ENCODE measurements at places on chromosomes 3 and 15.

- no peak for DNase-seq
Measured at GRCh38 chr3:187673012-187673411, 2.8 kb upstream of the SST start.

DNA sequence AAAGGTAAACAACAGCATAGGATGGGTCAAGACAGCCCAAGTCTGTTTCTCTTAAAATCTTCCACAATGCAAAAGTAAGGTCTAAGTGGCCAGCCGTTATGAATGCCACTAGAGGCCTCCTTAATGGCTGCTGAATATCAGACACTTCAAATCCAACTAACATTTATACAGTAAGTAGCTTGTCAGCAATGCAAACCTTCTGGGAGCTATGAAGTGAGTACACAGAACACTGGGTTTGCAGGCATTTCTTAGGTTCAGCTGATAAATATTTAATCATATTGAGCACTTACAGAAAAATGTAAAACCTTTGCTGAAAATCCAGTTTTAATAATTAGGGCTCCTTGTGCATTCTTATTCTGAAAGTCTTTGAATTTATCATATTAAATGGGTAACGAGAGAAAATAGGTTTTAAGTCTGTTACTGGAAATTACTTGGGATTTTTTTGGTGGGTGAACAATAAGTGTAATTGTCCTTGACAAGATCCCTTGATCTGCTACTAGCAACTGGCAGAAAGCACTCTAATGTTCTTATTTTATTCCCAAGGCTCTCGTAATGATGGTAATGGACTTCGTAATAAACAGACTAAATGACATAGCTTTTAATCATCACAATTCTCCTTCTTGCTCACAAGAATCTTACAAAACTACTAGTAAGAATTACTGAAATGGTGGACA, 141.7 kb upstream of the GPR149 start:
- DNase-seq: no peak

- no peak for DNase-seq
Measured at GRCh38 chr3:135268941-135269532, 474.0 kb downstream of the EPHB1 start.

DNA sequence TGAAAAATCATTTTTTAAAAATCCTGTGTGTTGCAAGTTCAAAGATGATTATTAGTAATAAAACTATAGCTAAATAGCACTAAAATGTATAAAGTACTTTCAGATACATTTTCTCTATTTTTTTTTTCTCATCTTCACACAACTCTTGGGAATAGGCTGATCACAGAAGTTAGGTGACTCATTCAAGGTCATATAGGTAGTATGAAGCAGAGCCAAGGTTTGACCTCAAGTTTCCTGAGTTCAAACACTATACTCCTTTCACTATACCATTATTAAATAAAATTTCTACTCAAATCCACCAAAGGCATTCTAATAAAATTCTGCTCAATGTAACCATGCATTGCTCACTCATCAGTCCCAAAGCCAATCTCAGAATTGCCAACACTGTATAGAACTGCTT, 21.3 kb downstream of the FRMD5 start:
- no peak for DNase-seq

- DNase-seq: no peak
Measured at GRCh38 chr3:58766587-58767282, 100.2 kb upstream of the FAM3D start.

DNA sequence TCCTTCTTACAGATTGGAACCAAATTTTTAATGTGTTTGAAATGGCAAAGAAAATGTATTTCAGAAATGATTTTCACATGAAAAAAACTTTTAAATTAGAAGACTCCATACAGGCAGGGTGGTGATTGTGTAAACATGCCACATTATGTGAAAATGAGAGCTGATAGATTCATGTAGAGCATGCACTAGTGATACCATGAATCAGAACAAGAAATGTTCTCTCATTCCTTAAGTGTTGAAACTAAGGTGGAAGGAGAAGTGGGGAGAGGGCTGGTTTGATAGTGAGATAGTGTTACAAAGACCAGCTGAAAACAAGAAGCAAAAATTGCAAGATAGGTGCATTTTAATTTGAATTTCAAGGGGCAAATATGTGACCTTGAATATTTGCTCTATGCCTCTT, 100.3 kb downstream of the CCNL1 start:
- DNase-seq: no peak

DNA sequence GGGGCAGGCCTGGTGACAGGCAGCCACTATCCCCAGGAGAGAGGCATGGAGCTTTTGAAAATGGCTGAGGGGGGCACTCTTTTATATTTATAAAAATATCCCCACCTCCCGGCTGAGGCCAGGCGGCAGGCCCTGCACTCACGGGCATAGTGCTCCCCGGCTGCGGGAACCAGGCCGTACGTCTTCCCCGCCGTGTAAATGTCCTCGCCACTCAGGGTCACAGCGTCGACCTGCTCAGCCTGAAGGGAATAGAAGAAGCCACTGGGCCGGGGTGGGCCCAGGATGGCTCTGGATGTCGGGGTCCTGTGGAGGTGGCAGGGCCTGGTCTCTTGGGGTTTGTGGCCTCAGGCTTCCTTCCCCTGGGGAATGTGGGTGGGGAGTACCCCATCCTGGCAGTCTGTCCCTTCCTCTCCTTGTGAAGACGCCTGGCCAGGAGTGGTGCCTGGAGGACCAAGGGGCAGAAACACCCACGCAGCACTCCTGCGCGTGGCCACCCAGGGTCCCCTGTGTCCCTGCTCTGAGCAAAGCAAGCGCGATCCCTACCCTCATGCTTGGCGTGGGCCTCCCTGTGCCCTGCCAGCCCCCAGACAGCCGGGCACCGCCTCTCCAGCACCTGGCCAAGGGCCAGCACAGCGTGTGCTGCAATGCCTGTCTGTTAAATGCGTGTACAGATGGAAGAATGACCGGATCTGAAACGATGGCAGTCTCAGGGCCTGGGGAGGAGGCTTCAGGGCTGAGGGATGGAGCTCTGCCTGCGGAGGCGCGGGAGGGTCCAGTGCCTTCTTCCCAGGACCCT, 18.9 kb downstream of the MELTF start:
- DNase-seq: no peak

GRCh38 chr15:47184003-47184907, 533.0 kb upstream of the SEMA6D start:
- DNase-seq: peak; percentile 74

DNA sequence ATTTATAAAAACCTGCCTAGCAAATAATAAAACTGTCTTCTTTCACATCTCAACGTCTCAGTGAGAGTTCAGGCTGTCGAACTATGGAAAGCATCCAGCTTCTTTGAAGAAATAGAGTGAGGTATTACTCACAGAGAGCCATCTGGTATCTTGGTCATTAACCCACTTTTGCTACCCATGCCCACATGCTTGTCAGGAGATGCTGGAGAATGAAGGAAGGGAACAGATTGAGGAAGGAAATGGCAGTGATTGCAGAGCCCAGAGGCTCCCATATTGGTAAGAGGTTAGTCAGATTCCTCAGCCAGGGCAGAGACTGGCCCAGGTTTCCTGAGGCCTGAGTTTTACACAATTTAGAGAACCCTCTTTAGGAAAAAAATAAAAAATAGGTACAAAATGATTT, 119.1 kb downstream of the B3GALNT1 start:
- DNase-seq: no peak

GRCh38 chr3:62631488-62631887, 243.7 kb downstream of the CADPS start:
- DNase-seq: no peak

GRCh38 chr3:149663966-149664365, 6.1 kb upstream of the WWTR1 start:
- DNase-seq: no peak

DNA sequence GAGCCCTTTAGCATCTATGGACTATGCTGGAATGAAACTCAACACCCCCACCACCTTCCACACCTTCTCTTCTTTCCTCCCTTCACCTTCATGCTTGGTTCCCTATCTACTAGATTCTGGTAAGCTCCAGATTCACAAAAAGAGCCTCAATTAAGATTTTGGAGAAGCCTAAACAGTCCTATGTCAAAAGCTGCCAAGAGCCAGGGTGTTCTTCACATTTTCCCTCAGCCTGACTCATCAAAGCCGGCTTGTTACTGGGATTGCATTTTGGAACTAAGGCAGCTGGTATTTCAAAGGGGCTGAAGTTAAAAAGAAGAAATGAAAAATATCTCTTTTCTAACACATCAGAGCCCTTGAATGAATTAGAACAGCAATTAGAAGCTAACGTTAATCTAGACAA, 247.7 kb downstream of the MYRIP start:
- DNase-seq: no peak

DNA sequence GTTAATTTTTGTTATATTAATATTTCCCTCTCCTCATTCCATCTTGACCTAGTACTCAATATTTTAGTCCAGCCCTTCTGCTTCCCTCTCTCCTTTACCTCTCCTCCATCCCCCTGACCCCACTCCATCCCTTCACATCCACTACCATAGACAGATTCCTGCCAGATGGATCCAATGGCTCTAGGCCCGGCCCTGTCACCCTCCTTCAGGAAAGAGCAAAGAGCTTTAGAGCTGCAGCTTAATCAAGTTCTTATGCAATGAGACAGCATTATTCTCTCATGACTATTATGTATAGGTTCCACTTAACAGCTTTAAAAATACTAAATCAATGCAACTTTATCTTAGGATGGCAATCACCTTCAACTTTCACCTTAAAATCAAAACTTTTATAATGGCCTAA, 200.7 kb upstream of the TTC14 start:
- no peak for DNase-seq

GRCh38 chr3:133831966-133832801, 26.6 kb downstream of the SRPRB start:
- peak; percentile 25 for DNase-seq

DNA sequence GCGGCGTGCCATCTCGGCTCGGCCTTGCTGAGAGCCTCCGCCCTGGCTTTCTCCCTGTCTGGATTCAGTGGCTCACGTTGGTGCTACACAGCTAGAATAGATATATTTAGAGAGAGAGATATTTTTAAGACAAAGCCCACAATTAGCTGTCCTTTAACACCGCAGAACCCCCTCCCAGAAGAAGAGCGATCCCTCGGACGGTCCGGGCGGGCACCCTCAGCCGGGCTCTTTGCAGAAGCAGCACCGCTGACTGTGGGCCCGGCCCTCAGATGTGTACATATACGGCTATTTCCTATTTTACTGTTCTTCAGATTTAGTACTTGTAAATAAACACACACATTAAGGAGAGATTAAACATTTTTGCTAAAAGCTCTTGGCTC, 54.1 kb downstream of the PLXNA1 start:
- no peak for DNase-seq

DNA sequence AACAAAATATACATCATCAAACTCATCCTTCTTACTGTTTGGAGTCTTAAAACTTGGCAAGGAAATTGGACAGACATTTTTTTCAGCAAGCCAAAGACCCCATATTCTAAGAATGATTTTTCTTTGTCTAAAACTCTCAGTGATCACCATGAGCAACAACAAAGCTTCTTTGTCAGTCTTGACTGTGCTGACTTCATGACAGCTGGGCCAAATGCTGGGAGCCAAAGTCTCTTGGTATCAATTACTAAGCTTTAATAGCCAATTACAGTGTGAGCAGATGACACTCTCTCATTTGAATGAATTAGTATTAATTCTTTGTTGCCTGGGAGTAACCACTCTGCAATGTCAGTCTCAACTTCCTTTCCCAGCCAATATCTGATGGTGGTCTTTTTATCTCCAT, 48.1 kb upstream of the GK5 start:
- DNase-seq: no peak

DNA sequence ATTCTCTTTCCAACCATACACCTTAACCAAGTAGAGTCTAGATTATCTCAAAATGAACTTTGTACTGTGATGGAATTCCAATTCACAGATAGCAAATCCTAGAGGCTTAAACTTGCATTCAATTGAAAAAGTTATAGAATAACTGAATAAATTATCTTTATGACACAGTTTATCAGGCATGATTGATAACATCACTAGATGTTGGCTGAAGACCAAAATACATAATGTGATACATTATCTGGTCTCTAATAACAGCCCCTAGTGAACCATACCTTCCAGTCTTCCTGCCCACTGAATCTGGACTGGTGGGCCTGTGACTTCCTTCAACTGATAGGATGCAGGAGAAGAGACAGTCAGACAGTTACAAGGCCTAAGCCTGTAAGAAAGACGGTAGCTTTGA, 165.2 kb upstream of the CMC1 start:
- DNase-seq: no peak

GRCh38 chr3:81871358-81872155, 110.1 kb upstream of the GBE1 start:
- peak; percentile 32 for DNase-seq

- peak; percentile 86 for DNase-seq
Measured at GRCh38 chr15:70095408-70096214, 2.1 kb downstream of the TLE3 start.

GRCh38 chr3:134197681-134198261, 52.9 kb downstream of the RYK start:
- peak; percentile 70 for DNase-seq

GRCh38 chr3:24688446-24689148, 193.9 kb upstream of the THRB start:
- peak; percentile 64 for DNase-seq

GRCh38 chr3:15851735-15852134, 54.0 kb upstream of the ANKRD28 start:
- no peak for DNase-seq

GRCh38 chr3:116378077-116378476, 67.2 kb downstream of the LSAMP start:
- no peak for DNase-seq

DNA sequence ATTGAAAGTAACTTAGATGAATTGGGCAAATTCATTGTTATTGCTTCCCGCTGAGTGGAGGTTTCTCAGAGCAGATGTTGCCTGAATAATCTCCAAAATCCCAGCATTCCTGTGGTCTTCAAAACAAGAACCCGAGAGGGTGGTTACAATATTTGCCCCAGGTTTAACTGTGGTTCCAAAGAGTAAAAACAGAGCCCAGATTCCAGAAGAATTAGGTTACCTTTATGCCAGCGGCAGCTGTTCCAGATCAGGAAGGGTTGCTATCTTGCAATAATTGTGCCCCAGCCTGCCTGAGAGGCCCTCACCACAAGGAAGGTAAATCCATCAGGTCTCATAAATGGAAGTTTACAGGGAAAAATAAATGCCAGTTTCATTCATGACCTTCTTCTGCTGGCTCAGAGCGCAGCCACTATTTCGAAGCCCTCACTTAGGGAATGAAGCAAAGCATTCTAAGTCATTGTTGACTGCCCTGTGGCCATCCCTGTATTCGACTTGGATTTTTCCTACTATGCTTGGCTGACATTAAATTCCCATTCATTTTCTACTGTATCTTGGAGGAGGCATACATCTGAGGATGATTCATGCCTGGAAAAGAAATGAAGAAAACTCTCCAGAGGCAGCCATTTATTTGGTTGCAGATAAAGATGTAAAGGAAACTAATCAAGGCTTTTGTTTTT, 54.6 kb downstream of the SSUH2 start:
- no peak for DNase-seq

GRCh38 chr15:71742964-71743363, 67.4 kb upstream of the NR2E3 start:
- DNase-seq: no peak

DNA sequence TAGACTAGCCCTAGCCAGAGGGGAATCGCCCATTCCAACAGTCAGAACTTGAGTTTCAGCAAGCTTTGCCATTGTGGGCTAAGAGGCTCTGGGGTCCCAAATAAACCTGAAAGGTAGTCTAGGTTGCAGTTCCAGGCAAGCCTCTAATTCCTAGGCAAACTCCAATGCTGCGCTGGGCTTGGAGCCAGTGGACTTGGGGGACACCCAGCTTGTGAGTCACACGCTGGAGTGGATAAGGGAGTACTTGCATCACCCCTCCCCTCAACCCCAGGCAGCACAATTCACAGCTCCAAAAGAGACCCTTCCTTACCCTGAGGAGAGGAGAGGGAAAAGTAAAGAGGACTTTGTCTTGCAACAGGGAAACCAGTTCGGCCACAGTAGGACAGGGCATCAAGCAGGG, 105.2 kb upstream of the DPPA4 start:
- no peak for DNase-seq

Data from GM23338 (cell line).